ENCODE measurements at places on chromosomes 6 and 20.

DNA sequence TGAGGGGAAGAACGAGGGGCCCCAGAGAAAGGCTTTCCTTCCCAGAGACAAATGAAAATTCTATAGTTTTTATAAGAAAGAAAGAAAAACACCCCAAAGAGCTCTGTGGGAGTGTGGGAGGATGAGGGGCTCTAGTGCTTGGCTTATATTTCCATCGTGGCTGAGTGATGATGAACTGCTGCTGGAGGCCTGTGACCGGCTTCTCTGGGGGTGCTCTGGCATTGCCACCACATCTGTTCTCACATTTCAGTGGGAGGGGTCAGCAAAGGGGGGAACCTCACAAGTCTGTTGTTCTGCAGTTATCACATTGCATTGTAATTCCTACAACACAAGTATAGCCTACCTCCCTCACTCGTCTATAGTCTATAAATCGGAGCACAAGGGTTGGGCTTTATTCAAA lies 67.6 kb upstream of the BACH2 start:
- DNase-seq: no peak

- DNase-seq: no peak
Observed at GRCh38 chr20:48371211-48371610, 456.6 kb downstream of the PREX1 start.

- no peak for DNase-seq
Observed at GRCh38 chr6:161181121-161181520, 92.7 kb downstream of the AGPAT4 start.

GRCh38 chr6:168712993-168713392 lies 272.0 kb downstream of the SMOC2 start:
- DNase-seq: no peak

GRCh38 chr6:170362121-170362520 lies 55.6 kb downstream of the FAM120B start:
- no peak for DNase-seq

- no peak for DNase-seq
Observed at GRCh38 chr6:133896344-133896721, 7.4 kb downstream of the TCF21 start.

- no peak for DNase-seq
Observed at GRCh38 chr20:50824137-50824536, 29.3 kb downstream of the BCAS4 start.

DNA sequence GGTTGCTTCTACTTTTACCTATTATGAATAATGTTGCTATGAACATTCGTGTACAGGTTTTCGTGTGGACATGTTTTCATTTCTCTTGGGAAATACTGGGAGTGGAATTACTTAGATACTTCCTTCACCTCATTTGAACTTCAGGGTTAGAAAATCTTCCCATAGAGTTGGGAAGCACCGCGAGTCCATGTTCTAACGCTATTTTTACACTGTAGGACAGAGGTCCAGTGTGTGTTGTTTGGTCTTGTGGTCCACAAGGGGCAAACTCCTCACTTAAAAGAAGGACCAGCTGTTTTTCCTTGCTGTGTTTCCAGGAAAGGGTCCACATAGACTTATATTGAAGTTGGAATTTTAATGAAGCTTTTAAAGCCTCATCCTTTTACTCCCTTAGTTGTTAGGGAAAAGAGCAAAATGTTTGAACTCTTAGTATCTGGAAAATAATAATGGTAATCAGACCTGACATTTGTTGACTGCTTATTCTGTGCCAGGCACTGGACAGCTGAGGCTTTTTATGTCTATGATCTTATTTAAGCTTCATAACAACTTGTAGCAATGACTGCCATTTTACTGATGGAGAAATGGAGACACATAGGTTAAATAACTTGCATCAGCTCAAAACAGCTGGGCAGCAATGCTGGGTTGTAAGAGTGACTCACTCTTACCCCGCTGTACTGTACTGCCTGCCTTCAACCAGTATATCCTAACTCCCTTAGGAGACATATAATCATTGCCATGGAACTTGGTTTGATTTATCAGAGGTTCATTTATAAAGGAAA lies 52.0 kb downstream of the CDC5L start:
- no peak for DNase-seq

GRCh38 chr20:571754-572441 lies 28.3 kb upstream of the CSNK2A1 start:
- no peak for DNase-seq

DNA sequence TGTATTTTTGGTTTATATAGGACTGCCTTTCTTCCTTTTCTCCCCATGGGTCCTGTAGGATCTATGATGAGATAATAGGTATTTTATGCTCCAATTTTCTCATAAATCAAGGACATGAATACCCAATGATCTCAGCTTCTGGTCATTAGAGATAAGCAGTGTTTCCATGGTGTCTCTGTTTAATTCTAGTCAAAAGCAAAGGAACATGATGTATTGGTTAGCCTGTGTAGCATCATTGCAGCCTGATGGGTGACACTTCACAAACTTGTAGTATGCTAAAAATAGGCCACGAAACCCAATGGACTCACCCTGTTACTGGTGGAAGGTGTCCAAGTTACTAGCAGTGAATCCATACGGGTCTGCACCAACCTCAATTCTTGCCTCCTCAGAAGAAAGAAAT lies 116.2 kb upstream of the SNX9 start:
- no peak for DNase-seq

DNA sequence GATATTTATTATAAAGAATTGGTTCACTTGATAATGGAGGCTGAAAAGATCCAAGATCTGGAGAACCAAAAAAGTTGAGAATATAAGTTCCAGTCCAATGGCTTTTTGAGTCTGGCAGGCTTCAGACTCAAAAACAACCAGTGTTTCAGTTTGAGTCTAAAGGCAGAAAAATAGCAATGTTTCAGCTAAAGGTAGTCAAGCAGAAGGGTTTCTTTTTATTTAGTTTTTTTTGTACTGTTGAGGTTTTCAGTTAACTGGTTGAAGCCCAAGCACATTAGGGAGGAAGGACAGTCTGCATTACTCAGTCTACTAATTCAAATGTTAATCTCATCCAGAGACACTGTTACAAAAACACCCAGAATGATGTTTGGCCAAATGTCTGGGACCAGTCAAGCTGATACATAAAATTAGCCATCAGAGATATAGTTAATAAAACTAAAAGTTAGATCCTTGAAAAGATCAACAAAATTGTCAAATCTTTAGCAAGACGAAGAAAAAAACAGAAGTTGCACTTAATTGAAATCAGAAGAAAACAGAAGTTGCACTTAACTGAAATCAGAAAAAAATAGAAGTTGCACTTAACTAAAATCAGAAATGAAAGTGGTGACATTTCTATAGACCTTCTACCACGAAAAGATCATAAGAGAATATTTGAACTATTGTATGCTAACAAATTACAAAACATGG lies 980.3 kb upstream of the FLRT3 start:
- DNase-seq: no peak

GRCh38 chr6:97052152-97052787 lies 127.7 kb downstream of the KLHL32 start:
- no peak for DNase-seq

- DNase-seq: peak; percentile 62
Observed at GRCh38 chr6:113414511-113414910, 442.6 kb upstream of the MARCKS start.

DNA sequence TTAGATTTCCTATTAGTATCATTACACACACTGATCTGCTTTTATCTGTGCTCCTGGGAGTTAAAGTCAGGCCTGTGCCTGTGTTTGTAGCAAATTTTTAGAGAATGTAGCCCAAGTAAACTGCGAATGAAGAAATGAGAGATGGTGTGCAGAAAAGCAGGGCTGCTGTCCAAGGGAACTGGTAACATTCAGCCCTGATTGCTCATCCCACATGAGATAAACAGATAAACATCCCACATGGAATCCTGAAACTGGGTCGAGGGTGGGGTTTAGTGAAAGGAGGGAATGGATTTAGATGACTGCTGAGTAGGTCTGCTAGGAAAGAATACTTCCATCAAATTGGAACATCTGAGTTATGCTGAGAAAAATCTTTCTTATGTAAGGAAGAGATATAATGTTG lies 69.1 kb downstream of the GRIK2 start:
- no peak for DNase-seq

DNA sequence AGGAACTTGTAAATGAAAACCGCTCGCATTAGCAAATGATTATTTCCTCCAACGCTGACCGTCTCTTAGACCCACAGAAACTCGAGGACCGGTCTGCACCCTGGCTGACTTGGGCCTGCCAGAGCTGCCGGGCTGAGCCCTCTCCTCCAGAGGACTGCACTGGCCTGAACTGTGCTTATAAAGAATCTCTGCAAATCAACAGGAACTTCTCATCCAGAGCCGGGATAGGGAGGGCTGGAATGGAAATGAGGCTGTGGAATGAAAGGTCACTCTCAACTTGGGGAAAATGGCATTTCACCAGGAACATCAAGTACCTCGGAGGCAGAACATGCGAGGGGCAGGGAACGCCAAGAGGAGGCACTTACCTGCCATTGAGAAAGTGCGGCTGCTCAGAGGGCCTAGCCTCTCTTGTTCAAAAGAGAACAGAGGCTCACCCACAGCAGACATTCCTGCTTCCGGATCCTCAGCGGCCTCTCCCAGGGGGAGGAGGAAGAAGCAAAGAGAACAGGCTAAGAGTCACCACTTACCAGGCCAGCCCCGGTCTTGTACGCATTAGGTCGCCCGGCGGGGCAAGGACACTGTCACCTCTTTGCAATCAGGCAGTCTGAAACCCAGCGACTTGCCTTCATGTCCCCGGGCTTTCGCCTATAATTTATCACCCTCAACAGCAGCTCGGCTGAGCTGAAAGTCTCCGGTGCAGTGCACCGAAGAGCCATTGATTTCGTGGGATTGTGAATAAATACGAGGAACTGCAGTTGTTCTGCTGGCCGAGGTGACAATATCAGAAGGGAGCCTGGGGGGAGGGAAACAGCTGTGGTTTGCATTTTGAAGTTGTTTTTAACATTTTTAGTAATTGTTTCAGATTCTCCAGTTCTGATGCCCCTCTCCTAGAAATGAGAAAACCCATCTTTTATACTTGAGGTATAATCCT lies 37.6 kb downstream of the ZMYND8 start:
- no peak for DNase-seq

All from SK-N-DZ (cell line).